ENCODE measurements at places on chromosomes 2 and 18.

GRCh38 chr2:146807568-146808168 is 1037.2 kb upstream of the ACVR2A start:
- DNase-seq = no peak

DNA sequence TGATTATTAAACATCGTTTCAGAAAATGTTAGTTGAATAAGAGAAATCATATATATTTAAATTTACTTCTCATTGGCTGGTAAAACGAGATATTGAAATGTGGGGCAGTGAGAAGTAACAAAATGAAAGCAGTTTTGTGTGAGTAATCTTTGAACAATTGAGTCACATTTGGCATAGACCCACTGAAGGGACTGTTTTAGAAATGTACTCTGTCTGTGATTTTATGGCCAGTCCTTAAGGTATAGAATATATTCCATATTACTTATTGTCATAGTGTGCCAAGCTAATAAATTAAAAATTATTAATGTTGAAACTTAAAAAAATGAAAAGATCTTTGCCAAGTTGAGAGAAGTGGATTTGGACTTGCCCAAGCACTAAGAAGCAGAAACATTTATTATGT is 222.4 kb upstream of the COL3A1 start:
- no peak for DNase-seq

DNA sequence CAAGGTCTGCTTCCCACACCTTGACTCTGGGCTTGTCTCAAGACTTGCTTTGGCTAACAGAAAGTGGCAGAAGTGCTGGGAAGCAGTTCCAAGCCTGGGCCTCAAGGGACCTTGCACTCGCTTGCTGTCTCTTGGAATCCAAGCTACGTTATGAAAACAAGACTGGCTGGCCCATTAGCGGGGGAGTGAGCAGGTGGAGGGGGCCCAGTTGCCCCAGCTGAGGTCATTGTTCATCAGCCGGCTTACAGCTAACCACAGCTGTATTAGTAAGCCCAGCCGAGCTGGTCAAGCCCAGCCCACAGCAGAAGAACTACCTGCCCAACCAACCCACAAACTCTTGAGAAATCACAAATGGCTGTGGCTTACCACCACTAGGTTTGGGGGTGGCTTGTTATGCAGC is 63.1 kb downstream of the MARCO start:
- DNase-seq = peak; percentile 40

GRCh38 chr2:197157879-197158537 is 152.6 kb downstream of the ANKRD44 start:
- DNase-seq = no peak

GRCh38 chr2:162090109-162090508 is 16.1 kb upstream of the DPP4 start:
- DNase-seq = peak; percentile 30

DNA sequence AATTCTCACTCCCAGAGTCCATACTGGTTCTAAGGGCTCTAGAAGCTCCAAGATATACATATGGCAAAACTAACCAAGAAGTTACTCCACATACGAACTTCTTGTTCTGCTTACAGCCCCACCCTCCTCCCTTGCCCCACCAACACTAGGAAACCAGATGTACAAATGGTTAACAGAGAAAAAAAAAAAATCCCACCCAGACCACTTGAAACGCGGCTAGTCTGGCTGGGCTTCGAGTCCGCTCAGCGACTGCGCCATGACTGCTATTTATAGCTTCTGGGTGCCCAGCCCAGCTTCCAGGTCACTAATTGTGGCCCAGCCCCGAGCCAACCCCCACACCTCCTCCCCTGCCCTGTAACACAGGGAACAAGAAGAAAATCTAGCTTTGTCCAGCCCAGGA is 47.0 kb upstream of the IHH start:
- DNase-seq = peak; percentile 17

- peak; percentile 69 for DNase-seq
These were observed 9.3 kb upstream of the KCNS3 start for GRCh38 chr2:17869128-17869527.

GRCh38 chr18:48194591-48195181 is 214.5 kb downstream of the ZBTB7C start:
- DNase-seq = no peak

- no peak for DNase-seq
These were observed 28.7 kb upstream of the CABLES1 start for GRCh38 chr18:23106575-23106974.

DNA sequence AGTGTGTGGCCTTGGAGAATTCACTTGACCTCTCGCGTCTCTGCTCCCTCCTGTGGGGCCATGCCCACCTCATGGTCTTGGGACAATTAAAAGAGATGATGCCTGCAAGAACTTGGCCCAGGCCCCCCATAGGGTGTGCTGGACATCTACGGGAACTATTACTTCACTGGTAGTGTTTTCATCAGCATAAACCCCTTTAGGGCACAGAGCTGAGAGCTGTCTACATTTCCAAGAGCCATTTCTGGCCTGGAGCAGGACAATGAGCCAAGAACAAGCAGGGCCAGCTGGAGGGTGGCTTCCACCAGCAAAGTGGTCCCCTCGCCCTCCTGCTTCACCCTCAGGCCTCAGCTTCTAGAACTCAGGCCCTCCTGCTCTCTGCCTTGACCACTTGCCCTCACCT is 232.3 kb downstream of the ZBTB7C start:
- no peak for DNase-seq

- no peak for DNase-seq
These were observed 164.7 kb upstream of the MSH6 start for GRCh38 chr2:47618272-47618552.

DNA sequence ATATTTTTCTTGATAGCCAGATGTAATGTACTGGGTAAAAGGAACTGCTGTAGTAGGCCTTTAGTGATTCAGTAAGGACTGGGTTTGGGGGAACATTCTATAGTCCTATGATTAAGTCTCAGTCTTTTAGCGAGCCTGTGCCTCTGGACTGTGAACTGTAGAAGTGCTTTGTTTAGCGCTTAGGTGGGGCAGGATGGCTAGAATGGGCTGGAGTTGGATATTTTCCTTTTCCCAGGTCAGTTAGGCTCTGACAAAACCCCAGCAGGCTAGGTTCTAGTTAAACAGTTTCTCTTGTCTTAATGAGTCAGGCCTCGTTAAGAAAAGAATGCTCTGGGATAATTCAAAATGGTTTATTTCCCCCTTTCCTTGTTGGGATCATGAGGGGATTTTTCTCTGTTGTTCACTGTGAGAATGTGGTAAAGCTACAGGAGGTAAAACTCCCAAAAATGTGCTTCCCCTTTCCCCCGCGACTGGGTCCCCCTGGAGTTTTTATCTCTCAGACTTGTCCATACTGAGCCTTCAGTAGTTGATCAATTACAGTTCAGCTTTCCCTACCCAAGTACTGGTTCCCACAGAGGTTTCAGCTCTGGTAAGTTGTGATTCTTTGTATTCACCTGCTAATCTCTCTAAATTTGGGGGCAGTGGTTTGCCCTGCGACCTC is 31.5 kb downstream of the EHBP1 start:
- DNase-seq = no peak

- no peak for DNase-seq
These were observed 69.3 kb upstream of the BZW1 start for GRCh38 chr2:200742426-200742825.

DNA sequence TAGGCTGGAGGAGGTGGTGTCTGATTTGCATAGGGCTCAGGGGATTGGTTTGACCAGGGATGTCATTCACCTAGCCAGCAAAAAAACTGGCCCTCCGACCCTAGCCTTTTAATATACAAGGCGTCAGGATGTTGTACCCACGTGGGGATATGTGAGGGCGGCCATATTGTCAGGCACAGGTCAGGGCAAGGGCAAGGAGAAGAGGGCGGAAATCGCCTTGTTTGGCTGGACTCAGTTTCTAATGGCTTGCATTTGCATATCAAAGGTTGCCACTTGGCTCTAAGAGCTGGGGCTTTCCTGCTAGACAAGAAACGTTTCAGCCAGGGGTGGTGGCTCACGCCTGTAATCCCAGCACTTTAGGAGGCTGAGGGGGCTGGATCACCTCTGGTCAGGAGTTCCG is 24.9 kb upstream of the PDCL3 start:
- no peak for DNase-seq

GRCh38 chr2:14816069-14817060 is 183.8 kb downstream of the LRATD1 start:
- DNase-seq = no peak

- peak; percentile 97 for DNase-seq
These were observed at the start of gene SLC11A1 for GRCh38 chr2:218381916-218382366. Gene SLC11A1, plus strand, starts transcription at chr2:218382273. Its CDS starts 96 bp downstream, at chr2:218382369.

- DNase-seq = no peak
These were observed 134.3 kb downstream of the IRS1 start for GRCh38 chr2:226665306-226665831.

- DNase-seq = no peak
These were observed 82.4 kb downstream of the AAK1 start for GRCh38 chr2:69561101-69561500.

DNA sequence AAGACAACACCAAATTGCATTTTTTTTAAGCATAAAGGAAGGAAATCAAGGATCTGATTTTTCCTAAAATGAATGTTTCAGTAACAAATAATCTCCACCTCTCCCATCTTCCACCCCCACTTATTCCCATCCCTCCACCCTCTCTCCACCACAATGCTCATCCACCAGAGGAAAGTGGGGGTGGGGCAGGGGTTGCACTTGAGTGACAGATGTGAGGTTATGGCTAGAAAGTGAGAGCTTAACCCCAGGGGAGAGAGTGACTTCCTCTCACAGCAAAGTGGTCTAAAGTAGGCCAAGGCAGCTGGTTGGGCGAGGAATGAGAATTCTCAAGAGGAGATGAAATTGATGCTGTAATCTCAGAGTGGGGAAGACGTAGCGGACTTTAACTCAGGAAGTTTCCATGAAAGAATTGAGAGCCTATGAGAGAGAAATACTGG is 104.7 kb downstream of the HNRNPLL start:
- DNase-seq = no peak

GRCh38 chr2:172079838-172080640 is 5.3 kb upstream of the DLX1 start:
- DNase-seq = peak; percentile 64

DNA sequence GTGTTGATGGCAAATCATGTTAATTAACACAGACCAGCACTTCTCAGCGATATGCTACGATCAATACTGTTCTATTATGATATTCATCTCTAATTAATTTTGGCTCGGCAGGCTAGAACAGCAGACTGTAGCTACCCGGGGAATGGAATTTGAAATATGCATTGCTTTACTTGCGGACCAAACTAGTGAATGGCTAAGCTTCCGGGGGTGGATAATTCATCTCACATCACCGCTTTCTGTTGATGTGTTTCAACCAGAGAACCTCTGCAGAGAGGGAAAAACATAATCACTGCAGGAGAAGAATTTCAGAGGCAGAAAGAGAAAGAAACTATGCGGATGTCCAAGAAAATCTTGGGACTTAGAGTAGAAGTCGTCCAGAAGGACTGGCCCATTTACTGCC is 490.9 kb downstream of the STK39 start:
- no peak for DNase-seq

DNA sequence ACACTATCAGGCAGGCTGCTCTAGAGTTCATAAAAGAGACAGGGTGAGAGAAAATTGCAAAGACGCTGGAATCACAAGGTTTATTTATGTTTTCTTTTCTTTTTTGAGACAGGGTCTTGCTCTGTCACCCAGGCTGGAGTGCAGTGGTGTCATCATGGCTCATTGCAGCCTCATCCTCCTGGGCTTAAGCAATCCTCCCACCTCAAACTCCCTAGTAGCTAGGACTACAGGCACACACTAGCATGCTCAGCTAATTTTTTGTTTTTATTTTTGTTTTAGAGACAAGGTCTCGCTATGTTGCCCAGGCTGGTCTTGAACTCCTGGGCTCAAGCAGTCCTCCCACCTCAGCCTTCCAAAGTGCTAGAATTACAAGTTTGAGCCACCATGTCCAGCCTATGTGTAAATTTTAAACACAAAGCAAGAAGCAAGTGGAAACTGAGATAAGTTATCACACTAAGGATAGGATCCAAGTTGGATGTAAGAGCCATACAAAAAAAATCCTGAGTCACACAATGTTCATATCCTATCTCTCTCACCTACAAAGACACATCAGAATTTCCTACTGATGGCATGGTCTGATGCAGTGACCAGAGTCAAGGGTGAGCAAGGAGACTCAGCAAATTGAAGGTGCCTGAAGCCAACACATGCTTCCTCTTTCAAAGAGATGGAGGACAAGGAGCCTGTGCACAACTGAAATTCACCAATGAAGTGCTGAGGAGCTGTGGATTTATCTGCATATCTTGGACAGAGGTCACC is 31.4 kb downstream of the MYL12B start:
- DNase-seq = peak; percentile 46

DNA sequence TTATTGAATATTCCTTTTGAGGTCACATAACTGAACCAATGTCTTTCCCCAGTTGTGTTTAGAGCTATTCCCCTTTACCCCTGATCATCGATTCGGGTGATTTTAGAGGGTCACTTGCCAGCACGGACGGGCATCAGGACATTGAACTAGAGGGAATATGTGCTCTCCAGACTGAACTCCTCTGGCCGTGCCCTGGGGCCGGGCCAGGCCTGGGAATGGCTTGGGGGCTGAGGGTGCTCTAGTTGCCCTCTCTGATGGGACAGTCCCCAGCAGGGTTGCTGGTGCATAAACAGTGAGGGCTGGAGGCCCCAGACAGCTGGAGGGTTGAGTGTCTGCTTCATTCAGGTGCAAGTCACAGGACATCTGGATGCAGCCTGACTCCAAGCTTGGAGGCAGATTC is 90.7 kb downstream of the SMIM21 start:
- DNase-seq = no peak

GRCh38 chr2:19363474-19363778 is 5.0 kb upstream of the OSR1 start:
- no peak for DNase-seq

DNA sequence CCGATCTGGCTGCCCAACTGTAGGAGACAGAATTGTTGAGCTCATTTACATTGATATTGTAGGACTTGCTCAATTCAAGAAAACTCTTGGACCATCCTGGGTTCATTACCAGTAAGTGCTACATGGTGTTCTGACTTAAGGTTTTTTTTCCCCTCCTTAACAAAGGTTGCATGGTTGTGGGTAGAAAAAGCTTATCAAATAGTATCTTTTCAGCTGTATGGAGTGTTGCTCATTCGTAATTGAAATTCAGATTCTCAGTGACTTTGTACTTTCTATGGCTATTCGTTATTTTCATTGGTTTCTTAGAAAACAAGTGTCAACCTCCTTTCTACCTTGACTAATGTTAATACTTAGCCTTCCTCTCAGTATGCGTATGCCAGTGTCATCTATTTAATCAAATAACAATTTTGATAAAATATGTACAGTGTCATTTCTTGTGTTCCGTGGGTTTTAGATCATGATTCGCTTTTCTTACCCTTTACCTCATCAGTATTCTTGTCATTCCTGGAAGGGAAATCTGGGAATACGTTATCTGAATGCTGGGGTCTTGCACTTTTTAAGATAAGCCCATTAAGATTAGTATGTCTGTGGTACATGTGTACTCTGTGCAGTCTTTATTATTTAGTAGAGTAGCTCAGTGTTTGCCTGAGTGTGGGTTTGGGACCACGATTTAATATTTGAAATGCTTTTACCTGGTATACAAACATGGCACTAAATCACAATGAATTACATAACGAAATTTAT is 91.3 kb downstream of the MGAT5 start:
- no peak for DNase-seq

DNA sequence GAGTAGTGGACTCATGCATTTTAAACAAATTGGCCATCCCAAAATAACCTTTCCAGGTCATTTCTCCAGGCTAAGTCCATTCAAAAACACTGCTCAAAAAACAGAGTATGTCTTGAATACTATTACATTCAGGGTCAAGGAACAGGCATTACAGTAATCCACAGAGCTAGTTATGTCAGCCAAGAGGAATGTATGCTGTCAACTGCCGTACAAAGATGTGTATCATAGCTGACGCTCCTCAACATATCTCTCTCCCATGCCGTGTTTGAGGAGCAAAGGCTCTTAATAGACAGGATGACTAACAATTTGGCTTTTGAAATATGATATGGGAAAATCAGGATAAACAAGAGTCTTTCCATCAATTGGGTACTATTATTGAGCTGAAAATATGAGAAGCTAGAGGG is 68.8 kb upstream of the KCTD1 start:
- no peak for DNase-seq
